ENCODE measurements at places on chromosomes 5 and 9.

DNA sequence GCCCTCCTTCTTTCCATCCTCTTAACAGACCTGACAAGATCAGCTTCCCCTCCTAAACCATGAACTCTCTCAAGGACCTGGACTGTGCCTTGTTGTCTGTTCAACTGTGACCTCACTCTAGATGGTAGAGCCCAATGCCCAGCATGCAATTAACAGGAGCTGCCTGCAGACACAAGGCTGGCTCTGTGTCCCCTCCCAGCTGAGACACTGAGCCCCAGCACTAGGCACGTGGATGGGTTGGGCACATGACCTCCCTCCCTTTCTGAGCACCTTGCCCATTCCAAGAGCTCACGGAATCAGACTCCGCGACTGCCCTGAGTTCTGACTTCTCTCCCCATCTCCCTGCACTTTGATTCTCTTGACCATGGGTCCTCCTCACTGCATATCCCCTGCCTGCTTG lies 93.5 kb upstream of the LRRTM2 start:
- DNase-seq = no peak

DNA sequence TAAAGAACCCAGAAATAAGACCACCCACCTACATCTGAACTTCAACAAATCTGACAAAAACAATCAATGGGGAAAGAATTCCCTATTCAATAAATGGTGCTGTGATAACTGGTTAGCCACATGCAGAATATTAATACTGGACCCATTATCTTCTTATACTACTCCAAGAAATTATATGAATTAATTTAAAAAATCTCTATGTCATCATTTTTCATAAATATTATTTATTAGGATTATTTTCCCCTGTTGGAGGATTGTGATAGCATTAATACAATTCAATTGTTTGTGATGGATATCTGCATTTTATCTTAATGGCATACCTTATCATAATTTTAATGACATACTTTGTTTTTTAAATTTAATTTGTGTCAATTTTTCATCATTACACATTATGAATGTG lies 682.2 kb upstream of the CTNND2 start:
- no peak for DNase-seq

DNA sequence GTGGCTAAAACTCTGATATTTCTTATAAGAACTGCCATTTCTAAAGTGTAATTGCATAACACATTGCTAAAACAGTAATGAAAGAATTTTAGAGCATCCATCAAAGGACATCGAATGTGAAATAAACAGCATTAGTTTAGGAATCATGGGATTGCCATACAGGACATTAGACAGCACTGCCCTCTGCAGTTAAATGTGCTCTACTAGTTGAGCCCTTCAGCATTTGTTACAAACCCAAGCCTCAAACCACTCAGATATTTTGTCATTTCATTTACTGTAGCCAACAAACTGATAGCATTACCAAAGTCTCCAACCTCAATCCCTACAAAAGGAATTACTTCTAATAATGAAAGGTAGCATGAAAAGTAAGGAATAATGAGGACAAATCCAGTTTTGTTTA lies 116.8 kb upstream of the COX7C start:
- DNase-seq = no peak

- DNase-seq = no peak
Observed at GRCh38 chr5:20231040-20231439, 243.0 kb upstream of the CDH18 start.

- DNase-seq = no peak
Observed at GRCh38 chr5:169260896-169261569, 39.9 kb downstream of the SLIT3 start.

DNA sequence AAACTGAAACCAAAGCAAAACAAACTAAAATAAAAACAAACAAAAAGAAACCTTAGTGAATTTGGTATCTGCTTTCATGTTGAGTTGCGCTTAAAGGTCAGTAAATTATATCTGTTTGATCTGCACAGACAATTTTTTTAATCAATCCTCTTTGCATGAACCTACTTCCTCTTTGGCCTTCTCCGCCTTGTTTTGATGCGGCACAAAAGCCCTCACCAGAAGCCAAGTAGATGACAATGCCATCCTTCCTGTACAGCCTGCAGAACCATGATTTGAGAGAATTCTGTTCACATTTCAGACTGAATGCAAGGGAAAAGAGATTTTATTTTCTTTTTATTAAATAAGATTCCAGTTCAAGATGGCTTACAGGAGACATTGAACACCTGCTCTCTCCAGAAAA lies 473.6 kb upstream of the FTMT start:
- DNase-seq = no peak

DNA sequence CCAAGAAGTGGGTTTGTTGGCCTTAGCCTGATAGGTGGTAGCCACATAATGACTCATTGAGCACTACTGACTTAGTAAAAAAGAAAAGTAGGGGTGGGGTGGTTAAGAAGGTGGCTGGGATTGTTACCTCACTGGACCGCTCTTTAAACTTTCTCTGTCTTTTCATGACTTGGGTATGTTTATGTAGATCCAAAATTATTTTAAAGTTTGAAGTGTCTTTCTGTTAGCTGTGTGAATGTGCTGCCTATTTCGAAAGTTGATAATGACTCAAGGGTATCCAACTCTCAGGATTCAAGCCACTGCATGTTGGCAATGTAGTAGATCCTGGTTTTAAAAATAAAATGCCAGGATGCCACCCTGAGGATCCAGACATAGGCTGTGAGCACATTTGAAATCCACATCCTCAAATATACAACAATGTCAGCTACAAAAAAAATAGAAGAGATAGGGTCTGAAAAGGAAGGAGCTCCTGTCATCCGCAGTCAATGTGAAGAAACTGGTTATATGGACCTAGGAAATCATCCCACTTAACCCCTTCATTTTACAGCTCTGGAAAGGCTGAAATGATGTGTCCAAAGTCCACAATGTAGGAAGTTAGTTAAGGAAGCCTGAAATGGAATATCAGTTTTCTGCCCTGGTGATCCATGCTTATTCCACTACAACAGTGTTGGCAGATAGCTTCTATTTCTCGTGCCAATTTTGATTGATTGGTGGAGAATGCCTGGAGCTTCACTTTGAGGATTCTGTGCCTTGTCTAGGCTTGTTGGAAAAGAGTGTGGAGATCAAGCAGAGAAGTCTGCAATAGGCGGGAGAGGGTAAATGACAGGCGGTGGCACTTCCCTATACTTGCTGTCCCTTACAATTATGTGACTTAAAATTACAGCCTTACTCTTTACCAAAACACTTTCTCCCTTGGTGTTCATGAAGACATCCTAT lies 23.4 kb downstream of the ZNF462 start:
- no peak for DNase-seq

DNA sequence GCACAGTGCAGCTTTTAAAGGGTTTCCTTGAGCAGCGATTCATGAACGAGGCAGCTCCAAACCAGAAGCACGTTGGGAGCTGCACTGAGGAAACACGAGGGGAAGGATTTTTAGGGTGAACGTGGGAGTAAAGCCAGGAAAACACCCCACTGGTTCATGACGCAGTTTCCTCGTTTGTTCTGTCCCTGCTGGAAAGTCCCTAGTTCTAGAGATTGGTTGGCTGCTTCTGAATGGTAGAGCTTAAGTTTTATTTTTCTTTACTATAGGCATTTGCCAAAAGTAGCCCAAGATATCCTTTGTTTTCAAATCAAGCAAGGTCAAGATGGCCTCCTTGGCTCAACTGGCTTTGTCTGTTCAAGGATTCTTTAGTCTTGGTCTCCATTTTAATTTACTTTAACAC lies 116.5 kb upstream of the CACNA1B start:
- DNase-seq = no peak

DNA sequence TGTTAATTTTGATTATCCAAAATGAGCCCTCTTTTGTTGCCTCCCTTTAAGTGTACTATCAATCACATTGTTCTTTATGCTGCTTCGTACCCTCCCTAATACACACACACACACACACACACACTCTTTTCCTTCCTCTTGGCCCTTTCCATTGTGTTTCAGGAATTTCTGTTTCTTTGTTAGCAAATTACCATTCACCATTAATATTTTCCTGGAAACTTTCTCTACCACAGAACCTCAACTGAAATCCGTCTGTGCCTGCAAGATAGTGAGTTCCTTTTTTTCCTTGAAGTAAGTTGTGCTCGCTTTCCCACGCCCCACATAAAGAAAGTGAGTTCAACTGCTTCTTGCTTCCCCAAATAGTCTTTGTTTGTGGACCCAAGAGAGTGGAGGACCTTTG lies 61.8 kb downstream of the SMIM15 start:
- DNase-seq = no peak

- DNase-seq = peak; percentile 71
Observed at GRCh38 chr5:54844905-54845566, 140.4 kb downstream of the ESM1 start.

DNA sequence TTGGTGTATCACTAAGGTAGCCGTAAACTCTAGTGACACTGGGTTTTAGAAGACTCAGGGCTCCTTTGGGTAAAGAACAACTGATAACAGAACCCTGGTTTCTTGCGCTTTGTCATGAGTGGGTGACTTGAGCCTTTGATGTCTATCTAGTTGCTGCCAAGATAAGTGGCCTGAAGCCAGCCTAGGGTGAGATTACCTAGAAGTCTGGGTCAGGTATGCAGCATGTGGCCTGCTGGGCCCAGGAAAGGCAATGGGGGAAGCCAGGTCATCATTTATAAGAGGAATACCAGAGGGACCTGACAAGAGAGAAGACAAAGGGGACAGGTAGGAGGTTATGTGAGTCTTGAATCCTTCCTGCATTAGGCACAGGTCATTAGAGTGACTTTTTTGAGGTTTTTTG lies 23.2 kb upstream of the GARNL3 start:
- DNase-seq = no peak

GRCh38 chr9:128159784-128160602 lies at the start of gene BBLN:
Gene BBLN (plus strand): TSS chr9:128160265. CDS start chr9:128160408, 143 bp downstream.
- DNase-seq = peak; percentile 94

GRCh38 chr9:132610661-132611060 lies 28.3 kb downstream of the BARHL1 start:
- DNase-seq = no peak

- DNase-seq = no peak
Observed at GRCh38 chr5:96088706-96089498, 127.3 kb upstream of the ELL2 start.

- peak; percentile 73 for DNase-seq
Observed at GRCh38 chr5:154288145-154288544, 97.6 kb downstream of the GALNT10 start.

- no peak for DNase-seq
Observed at GRCh38 chr5:13572163-13572562, 372.3 kb downstream of the DNAH5 start.

DNA sequence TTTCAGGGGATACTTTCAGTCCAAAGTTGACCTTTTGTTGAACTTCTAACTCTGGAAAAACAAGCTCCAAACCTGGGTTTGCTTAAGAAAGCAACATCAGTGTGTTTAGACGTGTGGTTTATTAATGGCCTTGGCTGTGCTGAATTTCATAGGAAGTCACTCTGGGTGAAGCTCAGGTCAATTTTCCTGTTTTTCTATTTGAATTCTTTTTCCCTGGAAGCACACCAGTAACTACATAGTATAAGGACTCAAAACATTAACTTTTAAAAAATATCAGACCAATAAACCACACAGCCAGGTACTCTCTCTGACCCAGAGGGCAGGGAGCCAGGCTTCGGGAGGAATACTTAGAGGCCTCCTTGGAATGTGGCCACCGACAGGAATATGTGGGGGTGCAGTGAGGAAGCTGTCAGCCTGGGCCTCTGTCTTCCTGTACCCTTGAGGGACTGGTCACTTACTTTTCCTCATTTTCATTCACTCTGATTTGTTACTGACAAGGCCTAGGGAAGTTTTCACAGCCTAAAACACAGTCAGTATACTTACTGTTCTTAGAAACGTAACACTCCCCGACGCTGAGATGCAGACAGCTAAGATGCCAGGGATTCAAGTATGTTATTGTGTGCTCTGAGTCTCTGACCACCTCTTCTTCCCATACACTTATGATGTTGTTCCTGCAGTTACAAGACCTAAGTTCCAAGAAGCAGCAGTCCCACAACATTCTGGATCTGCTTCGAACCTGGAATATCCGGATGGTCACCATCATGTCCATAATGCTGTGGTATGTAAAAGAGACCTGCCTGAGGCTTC lies 18.9 kb downstream of the SLC22A5 start:
- peak; percentile 72 for DNase-seq

- no peak for DNase-seq
Observed at GRCh38 chr9:37942621-37943344, 38.9 kb upstream of the SLC25A51 start.

GRCh38 chr5:42924226-42924625 lies 112.5 kb upstream of the SELENOP start:
- no peak for DNase-seq

- no peak for DNase-seq
Observed at GRCh38 chr9:23686896-23687295, 139.1 kb downstream of the ELAVL2 start.

DNA sequence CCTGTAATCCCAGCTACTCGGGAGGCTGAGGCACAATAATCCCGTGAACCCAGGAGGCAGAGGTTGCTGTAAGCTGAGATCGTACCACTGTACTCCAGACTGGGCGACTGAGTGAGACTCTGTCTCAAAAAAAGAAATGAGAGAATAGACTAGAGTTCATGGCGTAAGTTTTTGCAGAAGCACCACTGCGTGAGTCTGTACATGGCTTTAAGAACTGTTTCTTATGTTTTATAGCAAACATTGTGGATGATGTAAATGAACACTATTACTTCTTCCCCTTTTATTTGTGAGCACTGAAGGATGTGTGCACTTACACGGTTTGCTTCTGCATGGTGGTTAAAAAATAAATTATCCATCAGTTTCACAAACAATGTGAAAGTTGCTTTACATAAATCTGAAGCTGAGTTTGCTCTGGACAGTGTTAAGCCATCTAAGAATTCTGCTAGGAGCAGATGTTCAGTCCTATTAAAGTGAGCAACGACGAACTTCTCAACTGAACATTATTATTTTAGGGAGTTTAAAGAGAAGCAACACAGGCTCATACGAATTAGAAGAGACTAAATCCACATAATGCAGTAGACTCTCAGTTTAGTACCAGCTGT lies 52.5 kb downstream of the ZFAND5 start:
- no peak for DNase-seq

- DNase-seq = no peak
Observed at GRCh38 chr9:108360304-108360703, 495.5 kb downstream of the ACTL7B start.

GRCh38 chr5:65152131-65152530 lies 329.6 kb downstream of the ADAMTS6 start:
- peak; percentile 56 for DNase-seq

GRCh38 chr5:125603321-125603720 lies 819.9 kb upstream of the GRAMD2B start:
- no peak for DNase-seq

- no peak for DNase-seq
Observed at GRCh38 chr5:180837478-180837877, 23.6 kb downstream of the ZFP62 start.

GRCh38 chr5:111635916-111636570 lies 121.0 kb downstream of the NREP start:
- no peak for DNase-seq

GRCh38 chr9:18786911-18787650 lies 245.9 kb downstream of the SAXO1 start:
- DNase-seq = peak; percentile 33
